ENCODE measurements at places on chromosomes 3 and 15. TPM values are rescaled to one million over a fixed set of nuclear protein-coding genes. Genes with fewer than 3 reads are reported as not detected.

- no peak for ATAC-seq
Measured at GRCh38 chr15:58049520-58050227, 15.8 kb downstream of the ALDH1A2 start.

- no peak for ATAC-seq
Measured at GRCh38 chr15:76512971-76513370, 176.4 kb downstream of the ISL2 start.

GRCh38 chr15:61729646-61730045 lies 330.6 kb downstream of the VPS13C start:
- no peak for ATAC-seq

DNA sequence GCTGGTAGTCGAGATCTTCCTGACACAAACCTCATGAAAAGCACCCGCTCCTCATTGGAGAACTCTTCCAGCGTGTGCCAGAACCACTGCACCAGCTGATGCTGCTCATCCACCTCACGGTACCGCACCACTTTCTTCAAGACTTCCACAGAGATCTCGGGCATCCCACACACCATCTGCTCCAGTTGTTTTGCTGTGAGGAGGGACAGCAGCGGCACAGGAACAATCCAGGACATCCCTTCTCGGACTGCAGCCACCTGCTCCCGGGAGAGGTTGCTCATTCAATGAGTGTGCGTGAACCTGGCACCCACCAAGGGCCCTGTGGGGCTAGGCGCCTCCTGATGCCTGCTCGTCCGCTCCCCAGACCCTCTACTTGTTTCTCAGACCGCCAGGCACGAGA lies 15.1 kb downstream of the FBXL22 start:
- no peak for ATAC-seq

DNA sequence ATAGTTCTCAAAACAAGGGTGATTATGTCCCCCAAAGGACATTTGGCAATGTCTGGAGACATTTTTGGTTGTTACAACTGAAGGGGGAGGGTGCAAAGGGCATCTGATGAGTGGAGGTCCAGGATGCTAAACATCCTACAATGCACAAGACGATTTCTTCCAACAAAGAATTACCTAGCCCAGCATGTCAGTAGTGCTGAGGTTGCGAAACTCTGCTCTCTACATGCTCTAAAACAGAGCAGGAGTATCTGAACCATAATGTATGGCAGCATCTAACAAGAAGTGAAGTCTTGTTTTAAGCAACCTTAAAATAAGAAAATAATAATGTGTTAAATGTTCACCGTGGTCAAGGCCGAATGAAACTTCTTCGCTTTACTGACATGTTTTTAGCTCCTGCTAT lies 7.0 kb downstream of the GYG1 start:
- ATAC-seq = no peak

- no peak for ATAC-seq
Measured at GRCh38 chr3:62688050-62688449, 187.2 kb downstream of the CADPS start.

DNA sequence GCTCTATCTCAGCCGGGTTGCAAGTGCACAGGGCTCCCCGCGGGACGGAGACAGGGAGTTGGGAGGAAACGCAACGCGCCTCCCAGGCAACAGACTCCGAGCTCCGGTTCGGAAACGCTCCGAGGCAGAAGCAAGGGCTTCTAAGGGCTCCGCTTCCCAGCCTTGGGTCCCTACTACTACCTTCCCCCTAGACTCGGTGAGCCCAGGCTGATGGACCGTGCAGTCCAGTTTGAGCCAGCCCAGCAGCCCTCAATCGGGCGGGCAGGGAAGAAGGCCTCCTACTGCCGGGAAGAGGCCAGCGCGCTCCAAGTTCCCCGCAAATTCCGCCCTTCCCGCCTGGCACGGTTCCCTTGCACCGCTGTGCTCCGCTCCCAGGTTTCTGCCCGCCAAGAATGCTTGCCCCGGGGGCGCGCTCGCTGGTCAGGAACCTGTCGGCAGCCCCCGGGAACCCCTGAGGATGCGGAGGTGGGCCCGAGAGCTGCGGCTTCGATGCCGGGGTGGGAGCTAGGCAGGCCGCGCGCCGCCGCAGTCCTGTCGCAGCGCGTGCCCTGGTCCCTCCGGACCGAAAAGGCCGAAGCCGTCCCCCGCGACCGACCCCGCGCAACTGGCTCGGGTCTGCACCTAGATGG lies 728 bp downstream of the TRANK1 start:
- peak; percentile 75 for ATAC-seq

- ATAC-seq = no peak
Measured at GRCh38 chr15:100097342-100098127, 244.2 kb downstream of the ADAMTS17 start.

- ATAC-seq = no peak
Measured at GRCh38 chr3:53131096-53131495, 861 bp upstream of the RFT1 start.

GRCh38 chr3:158097593-158098308 lies 8.5 kb downstream of the SHOX2 start:
- no peak for ATAC-seq

GRCh38 chr15:60795889-60796288 lies 316.9 kb upstream of the ICE2 start:
- ATAC-seq = no peak

GRCh38 chr3:42853739-42854302 lies 21.9 kb downstream of the CYP8B1 start:
- ATAC-seq = no peak

DNA sequence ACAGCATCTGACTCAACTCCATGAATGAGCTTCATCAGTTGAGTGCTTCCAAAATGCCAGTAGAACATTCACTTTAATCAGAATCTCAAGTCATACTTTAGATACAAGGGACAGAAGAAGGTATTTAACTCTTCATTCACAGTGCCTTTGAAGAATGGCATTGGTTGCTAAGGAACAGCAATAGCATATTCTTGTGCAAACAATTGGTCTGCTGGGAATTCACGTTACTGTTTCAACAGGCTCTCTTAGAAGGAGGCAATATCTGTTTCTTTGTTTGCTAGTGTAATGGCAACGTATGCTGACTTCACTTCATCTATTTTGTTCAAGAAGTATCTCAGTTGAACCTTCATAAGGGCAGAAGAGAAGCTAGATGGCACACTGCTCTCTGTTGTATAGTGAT lies 113.9 kb downstream of the TMEM108 start:
- no peak for ATAC-seq

GRCh38 chr15:39455471-39455991 lies 125.3 kb upstream of the THBS1 start:
- no peak for ATAC-seq

DNA sequence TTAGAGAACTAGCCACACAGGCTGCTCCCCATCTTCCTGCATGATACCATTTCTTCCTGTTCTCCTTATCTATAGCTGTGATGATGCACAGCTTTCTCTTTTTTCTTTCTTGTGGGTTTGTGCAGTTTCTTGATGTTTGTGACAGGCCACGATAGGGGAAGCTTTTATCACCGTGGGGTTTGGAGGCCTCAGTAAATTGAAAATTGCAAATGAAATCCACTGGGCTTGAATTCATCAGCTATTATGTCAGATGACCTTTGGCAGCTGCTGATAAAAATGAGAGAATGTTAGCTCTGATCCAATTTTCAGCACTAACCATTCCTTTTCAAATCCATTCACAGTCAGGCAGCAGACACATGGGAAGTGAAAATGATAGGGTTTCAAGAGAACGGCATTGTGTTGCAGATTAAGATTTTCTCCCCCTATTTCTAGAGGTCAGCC lies 176.9 kb upstream of the SOX2 start:
- no peak for ATAC-seq

DNA sequence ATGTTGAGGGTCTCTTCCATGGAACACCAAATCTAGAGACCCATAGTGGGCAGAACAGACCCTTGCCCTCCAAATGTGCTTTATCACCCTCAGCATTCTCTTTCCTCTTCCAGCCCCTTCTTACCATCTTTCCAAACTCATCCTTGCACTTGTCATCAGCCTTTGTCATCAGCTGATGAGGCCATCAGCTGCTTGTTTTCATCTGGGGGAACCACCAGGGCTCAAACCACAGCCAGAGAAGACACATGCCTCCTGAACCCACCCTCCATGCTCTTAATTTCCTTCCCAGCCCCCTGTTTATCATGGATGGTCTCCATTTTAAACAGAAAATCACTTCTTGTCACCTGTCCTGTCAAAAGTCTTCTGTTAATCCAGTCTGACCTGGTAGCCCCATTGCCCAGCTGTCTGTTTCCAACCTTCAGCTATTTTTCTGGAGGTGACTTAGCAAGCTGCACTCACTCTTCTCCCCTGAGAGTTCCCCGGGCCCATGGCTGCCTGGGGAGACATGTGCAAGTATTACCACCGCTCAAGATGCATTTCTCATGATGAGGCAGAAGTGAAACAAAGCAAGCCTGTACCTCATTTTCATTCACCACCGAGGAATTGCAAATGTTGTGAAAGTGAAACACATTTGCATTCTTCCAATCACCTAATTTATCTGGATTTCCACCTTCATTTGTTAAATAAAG lies 14.7 kb upstream of the SYNM start:
- no peak for ATAC-seq

DNA sequence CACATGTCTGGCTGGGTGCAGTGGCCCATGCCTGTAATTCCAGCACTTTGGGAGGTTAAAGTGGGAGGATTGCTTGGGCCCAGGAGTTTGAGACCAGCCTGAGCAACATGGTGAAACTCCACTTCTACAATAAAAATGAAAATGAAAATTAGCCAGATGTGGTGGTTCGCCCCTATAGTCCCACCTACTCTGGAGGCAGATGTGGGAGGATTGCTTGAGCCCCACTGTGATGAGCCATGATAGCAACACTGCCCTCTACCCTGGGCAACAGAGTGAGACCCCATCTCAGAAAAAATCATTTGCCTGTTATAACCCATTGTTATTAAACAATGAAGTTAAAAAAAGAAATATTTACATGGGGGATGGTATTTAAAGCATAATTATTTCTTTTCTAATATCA lies 240.1 kb upstream of the ZPLD1 start:
- ATAC-seq = no peak

DNA sequence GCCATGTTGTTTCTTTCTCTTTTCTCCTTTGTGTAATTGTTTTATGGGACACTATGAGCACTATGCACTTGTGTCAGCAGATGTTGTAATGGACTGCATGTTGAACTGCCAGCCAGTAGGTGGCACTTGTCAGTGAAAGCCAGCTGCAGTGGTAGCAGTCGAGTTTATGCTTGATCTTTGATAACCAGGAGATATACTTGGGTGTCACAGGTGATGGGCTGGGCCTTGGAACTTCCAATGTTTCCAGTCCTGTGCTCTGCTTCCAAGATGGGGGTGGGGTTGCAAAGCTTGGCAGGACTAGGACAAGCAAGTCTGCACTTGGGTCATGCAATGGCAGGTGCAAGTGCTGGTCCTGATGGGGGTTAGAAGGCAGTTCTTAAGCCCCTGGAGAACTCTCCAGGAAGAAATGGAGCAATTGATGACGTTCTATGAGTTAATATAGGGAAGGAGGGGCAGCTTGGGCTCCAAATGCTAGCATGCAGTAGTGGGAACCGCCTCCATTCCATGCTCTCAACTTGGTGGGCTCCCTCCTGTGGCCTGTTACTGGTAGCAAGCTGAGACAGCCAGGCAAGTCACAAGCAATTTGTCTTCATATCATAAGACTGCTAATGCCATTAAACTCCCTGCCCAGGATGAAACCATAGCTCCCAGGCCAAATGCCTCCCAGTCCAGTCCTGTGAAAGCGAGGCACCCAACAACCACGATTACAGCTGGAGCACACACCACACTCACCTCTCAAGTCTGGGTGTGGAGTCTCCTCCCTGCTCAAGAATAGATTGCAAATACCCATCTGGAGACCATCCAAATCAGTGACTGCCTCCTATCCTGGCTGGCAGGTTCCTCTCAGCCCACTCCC lies 287.2 kb downstream of the CGGBP1 start:
- ATAC-seq = peak; percentile 50

DNA sequence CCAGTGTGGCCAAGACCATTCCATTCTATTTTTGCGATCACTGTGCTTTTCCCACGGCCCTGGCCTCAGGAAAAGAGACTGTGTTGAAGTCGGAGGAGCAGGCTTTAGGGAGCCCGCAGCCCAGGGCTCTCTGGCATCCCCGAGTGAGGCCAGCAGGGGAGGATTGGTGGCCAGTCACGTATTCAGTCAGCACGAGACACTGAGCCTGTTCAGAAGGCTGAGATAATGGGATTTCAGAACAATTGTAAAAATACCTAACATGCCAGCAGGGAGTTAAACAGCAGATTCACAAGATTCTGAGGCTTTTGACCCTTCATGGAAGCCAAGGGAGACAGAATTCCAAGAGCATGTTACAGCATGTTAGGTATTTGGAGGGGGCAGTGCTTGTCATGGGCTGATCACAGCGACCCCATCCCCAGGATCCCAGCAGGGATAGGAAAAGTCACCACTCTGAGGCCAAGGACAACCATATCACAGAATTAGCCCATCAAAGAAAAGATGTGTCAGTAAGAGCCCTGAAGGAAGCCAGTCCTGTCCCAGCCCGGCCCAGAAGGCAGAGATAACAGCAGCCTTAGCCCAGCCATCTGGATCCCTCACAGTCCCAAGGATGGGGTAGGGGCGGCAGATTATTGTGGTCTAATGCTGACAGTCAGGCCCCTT lies 40.6 kb downstream of the AMOTL2 start:
- peak; percentile 13 for ATAC-seq

- no peak for ATAC-seq
Measured at GRCh38 chr3:37899101-37899707, 37.5 kb downstream of the CTDSPL start.

GRCh38 chr3:13281507-13282357 lies 138.4 kb downstream of the NUP210 start:
- ATAC-seq = peak; percentile 61

- ATAC-seq = no peak
Measured at GRCh38 chr15:66294932-66295235, 1.5 kb downstream of the DIS3L start.

- no peak for ATAC-seq
Measured at GRCh38 chr3:55127565-55127964, 199.7 kb upstream of the LRTM1 start.

GRCh38 chr3:81716870-81717509 lies 44.5 kb downstream of the GBE1 start:
- peak; percentile 55 for ATAC-seq

TMC3 gene
- total RNA-seq = 0.81 TPM

SERPINI2 gene
- total RNA-seq = not detected

OXNAD1 gene
- 12.0 TPM for total RNA-seq

MAPKBP1 gene
- 26.4 TPM for total RNA-seq

RGMA gene
- 125 TPM for total RNA-seq

FMN1 gene
- 7.2 TPM for total RNA-seq

TRPC1 gene
- total RNA-seq = 46.7 TPM

Data from gastroesophageal sphincter (tissue), 4 donors.